ENCODE measurements at places on chromosomes 5 and 9.

DNA sequence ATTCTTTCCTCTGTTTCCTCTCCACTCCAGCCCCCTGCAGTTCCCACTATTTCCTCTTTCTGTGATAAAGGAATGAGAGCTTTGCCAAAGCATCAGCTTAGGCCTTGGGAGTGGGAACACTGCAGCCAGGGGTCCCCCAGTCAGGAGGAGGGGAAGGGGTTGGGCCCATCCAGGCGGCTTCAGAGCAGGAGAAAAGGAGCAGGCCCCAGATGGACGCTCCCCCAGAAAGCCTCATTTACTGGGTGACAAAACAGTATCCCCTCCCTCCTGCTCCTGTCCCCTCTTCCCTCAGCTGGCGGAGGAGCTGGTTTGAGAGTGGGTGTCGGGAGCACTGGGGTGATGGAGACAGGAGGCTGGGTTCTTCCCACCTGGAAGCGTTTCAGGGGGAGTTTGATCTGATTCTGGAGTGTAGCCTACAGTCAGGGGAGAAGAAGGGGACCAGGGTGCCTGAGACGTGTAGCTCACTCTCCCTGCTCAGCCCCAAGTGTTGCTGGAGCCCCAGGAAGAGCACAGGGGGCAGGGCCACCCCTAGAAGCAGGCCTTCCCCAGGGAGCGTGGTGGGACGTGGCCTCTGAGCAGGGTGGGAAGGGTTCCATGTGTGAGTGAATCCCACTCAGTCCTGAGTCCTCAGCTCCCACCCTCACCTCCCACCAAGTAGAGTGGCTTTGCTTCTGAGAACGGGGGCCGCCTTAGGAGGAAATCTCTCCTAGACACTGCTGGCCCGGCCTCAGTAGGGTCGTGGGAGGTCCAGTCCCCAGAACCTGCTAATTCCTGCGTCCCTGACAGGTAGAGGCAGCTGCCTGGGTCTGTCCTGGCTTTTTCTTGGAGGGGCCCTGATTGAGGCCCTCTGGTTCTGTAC, 173.1 kb downstream of the CACNA1B start:
- no peak for DNase-seq

DNA sequence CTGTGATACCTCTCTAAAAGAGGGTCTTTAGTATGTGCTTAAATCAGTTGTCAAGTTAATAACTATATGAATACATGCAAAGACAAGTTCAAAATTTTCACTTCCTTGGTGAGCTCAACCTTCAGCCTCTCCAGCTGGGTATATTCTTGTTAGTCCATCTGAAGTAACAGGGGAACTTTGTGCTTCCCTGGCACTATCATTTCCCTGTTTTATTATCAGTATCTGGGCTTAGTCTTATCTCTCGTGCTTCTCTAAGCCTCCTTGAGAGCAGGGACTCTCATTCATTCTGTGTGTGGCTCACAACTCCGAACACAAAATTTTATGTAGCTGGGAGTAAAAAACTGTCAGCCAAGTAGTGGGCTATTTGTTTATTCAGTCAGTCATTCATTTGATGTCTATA, 175.9 kb upstream of the MAP3K1 start:
- no peak for DNase-seq

- DNase-seq: no peak
These were observed 37.3 kb downstream of the STK10 start for GRCh38 chr5:172150514-172151425.

DNA sequence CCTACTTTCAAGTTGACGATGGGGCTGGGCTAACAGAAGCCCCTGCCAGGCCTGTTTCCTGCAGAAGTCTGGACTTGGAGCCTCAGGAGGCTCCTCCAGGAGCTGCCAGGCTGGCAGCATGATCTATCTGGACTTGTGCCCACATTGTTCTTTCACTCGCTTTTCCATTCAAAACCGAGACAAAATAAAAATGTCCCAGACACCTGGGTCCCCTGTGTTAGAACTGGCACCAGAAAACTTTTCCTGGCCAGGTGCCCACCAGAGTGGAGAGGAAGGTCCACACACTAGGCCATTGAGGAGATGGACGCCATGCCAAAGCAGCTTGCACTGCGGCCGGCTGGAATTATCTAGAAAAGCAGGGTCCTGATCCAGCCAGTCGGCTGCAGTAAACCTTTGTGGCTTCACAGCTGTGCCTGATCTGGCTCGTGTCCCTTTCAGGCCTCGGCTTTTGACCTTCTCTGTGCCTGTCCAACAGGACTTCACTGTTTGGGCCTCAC, 78.2 kb downstream of the GCNT1 start:
- no peak for DNase-seq

DNA sequence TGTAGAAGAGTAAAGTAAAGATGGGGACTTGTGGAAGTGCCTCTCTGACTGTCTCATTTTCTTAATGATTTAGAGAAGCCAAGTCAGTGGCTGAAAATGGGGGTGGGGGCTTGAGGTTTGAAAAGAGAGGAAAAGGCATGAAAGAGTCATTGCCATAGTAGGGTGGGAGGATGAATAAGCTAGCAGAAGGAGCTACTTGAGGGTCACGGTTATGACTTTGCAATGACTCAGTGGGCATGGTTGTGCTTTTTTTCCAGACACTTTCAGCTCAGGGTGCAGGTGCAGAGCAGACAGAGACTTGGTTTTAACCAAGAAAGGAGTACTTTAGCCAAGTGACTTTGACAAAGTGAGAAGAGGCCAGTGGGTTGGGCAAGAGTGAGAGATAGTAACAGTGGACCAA, 117.8 kb downstream of the PTTG1 start:
- DNase-seq: peak; percentile 72

GRCh38 chr5:9363026-9363425, 182.8 kb downstream of the SEMA5A start:
- DNase-seq: no peak

- no peak for DNase-seq
These were observed 27.4 kb downstream of the BARHL1 start for GRCh38 chr9:132609829-132610228.

DNA sequence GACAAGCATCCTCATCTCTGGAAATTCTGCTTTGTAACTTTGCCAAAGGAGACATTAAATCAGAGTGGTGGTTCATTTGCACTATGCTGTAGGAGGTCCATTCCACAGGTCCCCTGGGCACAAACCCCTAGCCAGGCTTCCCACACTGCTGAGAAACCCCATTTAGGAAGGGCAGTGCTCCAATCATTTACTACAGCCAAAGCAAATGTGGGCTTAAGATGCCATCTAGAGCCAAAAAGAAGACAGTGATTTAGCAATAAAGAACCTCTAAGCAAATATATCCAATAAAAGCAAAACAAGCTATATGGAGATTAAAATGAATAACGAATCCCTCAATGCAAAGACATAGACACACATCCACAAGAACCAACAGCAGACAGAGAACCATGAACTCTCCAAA, 129.0 kb upstream of the ALDH1B1 start:
- DNase-seq: no peak

- DNase-seq: no peak
These were observed 7.0 kb downstream of the GRIN1 start for GRCh38 chr9:137145731-137146526.

- DNase-seq: no peak
These were observed 389.0 kb upstream of the GRIA1 start for GRCh38 chr5:153101235-153102180.

- DNase-seq: no peak
These were observed 1447.3 kb upstream of the ACO1 start for GRCh38 chr9:30937106-30937505.

DNA sequence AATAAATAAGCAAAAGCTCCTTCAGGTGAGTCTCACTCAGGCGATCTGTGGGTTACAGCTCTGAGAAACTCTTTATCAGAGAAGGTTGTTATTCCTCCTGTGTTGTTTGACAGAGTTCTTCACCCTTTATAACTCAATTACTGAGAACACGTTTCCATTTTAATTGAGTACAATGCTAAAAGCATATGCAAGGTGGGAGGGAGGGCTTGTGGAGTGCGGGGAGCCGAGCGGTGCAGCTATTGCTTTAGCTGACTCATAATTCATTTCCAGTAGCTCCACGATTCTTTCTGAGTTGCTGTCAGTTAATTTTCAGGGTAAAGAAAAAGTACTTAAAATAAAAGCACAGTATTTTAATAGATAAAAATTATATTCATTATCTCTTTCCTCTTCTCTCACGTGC, 104.7 kb upstream of the CKMT2 start:
- no peak for DNase-seq

DNA sequence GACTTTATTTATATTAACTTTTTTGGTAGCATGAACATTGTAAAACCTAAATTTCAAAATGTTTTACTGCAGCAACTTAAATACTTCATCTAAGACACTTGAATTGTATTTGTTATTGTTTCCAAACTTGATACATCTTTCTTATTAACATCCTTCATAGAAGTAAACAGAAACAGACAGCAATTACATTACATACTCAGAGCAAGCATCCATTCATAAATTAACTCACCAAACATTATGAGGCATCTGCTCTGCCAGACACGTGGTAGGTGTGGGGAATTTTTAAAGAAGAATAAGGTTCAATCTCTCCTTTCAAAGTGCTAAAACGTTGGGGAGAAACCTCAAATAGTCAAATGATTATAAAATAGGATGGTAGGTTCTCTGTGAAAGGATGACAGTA, 130.8 kb downstream of the MUSK start:
- DNase-seq: no peak

GRCh38 chr5:61313960-61314681, 17.9 kb upstream of the ZSWIM6 start:
- no peak for DNase-seq

DNA sequence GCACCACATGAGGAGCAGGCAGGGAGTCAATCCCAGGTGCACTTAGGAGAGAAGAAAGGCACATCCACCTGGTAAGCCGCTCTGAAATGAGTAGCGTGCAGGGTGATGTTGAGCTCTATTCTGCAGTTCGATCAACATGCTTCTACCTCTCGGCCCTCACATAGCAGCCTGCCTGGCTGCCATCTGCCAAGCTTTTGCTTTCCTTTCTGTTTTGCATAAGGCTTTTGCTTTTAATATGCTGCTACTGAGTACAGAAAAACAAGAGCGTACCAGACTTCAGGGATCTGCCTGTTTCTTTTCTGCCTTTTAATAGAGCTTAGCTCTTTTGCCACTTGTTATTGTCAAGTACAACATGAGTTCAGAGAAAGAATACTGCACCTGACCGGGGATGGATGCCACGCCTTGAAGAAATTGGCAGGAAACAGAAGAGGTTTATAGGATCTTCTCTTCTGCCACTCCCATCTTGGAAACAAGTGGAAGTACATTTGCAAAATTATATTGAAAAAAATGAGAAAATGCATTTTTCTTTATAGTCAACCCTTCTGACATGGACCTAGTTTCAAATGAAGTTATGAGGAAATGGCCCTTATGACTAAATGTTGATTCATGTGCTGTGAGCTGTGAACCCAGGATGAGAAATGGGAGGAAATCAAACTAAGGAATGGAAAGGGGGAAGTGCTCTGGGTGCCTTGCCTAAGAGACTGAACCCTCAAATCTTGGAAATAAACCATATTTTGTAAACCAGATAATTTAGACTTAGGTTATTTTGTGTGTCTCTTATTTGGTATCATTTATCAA, 4.0 kb upstream of the FCHO2 start:
- DNase-seq: no peak

GRCh38 chr9:136526625-136527066, 19.2 kb downstream of the NOTCH1 start:
- no peak for DNase-seq

DNA sequence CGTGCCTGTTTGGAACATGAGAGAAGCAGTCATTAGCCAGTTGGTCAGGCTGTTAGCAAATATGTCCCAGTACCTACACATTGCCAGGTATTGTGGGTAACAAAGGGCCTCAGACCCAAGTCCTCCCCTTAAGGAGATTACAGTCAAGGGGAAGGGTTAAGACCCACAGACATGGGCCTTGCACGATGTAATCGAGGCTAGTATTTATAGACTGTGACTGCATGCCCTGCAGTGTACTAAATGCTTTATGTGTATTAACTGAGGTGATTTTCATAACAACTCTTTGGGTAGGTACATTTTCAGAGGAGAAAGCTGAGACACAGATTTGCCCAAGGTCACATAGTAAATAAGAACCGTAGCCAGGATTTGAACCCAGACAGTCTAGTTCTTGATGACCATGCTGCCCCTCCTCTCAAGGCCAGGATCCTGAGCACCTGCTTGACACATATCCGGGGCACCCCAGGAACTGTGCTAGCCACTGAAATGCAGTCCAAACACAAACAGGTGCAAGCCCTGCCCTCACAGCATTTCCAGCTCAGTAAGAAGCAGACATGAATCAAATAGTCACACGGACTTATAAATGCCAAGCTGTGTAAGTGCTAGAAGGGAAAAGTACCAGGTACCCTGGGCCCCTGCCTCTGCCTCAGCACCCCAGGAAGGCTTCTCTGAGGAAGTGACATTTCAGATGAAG, 32.0 kb upstream of the GRPEL2 start:
- DNase-seq: no peak

DNA sequence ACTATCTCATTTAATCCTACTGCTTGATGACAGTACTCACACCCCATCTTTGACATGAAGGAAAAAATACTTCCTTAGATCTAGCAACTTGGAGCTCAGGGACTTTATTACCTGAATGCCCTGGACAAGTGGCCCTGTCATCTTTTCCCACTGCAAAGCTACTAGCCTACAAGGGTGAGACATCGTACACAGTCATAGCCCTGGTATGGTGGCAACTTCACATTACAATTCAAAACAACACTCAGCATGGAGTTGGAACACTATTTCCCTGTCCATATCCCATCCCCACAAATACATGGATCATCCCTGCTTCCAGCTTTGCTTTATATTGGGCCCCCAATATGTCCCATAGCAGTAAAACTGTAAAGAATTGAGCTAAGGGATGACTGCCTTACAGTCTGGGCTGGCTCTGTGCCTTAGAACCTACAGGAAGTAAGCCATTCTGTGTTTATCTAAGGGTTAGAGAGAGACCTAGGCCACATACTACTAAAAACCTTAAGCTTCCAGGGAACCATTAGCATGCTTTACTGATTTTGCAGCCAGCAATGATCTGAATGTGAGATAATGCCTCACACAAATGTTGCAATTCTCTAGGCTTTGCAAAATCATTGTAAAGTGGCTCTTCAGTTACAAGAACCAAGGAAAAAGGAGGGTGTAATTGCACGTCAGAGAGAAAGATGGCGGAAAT, 55.9 kb downstream of the OTULIN start:
- DNase-seq: no peak

GRCh38 chr5:161676103-161676502, 9.4 kb upstream of the GABRA6 start:
- DNase-seq: no peak

DNA sequence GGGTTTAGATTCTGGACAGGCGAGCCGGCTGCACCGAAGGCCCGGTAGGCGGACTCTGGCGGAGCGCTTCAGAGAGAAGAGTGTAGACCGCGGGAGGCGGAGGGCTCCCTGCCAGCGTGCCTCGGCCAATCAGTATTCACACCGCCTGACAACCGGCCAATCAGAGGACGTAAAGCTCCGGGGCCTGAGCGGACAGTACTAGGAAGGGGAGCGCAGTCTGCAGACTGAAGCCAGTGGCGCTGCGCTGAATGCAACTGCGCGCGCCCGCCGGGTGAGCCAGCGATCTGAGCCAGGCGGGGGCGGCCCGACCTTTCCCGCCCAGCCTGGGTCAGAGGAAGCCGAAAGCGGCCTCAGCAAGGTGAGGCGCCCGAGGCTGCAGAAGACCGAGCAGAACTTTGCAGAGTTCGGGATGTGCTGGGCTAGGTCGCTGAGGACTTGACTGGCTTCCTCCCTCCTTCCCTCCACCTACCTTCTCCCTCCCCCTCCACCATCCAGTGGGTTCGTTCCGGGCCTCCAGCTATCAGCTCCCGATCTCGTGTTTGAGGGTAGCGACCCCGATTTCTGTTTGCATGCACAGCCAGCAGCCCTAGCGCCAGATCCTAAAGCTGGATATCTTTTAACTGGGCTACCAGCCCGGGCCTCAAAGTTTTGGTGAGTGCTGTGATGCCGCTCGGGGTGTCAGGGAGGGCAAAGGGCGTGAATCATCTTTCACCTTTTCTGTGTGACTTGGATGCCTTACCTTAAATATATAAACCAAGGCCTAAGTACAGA, at the start of gene DMRT2:
Gene DMRT2, plus strand, starts transcription at position 233 of the 771 bp plus-strand sequence. CDS start 1,257 bp downstream, outside the sequence.
- no peak for DNase-seq
